Naive thymus-derived CD4-positive, alpha-beta T cell (primary cell): ENCODE measurements at places on chromosomes 3 and 15.

DNA sequence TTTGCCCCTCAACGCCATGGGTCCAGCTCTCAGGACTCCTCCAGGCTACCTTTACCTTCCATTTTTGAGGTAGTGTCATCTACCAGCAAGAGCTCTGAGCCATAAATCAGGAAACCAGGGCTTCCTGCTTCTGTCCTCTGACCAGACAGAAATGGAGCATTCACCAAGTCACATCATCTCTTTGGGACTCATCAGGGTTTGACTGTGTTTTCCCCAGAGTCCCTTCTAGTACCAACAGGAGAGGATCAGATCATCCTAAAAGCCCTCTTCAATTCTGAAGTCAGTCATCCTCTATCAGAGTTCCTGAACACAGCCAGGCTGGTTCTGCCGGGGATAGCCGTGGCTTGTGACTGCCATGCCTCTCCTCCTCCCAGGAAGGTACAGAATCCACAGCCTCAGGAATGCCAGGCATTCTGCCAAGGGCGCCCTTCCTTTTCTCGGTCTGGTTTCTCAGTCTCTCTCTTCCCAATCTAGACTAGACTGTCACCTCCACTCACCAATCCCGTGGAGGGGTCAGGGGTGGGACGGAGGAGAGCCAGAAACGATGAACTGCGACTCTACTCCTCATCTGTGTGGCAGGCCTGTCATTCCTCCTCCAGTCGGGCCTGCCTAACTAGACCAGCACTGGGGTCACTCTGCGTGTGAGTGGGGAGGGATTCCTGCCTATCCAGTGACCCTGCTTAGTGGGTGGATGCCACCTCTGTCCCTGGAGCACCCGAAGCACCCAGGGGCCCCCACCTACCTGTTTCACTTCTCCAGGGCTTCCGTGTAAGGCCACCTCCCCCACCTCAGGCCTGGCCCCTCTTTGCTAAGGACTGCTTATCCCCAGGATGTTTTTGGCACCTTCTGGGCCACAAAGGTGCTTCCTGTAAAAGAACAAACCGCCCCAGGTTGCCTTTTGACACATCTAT is 30.9 kb downstream of the CCNL1 start:
- H3K27ac ChIP-seq: peak overlapping the region; percentile 80
- peaks cover 44% of the 10 kb centered on the region for H3K4me1 ChIP-seq

DNA sequence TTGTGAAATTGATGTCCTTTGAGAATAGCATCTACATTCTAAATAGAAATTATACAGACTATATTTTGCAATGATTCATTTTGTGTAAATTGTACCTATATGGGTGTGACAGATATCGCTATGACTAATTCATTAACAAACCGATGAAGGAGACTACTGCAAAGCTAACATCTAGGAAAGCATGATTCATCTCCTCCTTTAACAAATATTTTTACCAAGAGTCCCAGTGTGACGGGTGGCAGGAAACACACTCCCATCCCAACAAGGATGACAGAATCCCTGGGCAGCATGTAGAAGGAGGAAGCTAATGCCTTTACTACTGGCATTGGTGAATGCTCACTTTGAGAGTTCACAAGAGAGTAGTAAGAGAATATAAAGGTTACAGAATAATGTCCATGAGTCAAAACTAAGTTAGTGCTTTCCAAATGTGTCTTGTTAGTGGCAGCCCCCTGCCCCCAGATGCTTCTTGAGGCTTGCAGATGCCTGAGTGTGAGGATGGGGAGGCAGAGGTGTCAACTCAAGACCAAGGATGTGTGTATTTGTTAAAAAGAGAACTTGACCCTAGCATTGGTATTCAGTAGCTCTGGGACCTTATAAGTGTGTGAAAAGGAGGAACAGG is 180.6 kb downstream of the FMN1 start:
- no peaks in the 10 kb centered on the region for H3K4me1 ChIP-seq
- H3K27me3 ChIP-seq: no peaks in the 10 kb centered on the region
- no peaks in the 10 kb centered on the region for H3K36me3 ChIP-seq
- H3K27ac ChIP-seq: no peak overlapping the region
- H3K4me3 ChIP-seq: no peak overlapping the region

DNA sequence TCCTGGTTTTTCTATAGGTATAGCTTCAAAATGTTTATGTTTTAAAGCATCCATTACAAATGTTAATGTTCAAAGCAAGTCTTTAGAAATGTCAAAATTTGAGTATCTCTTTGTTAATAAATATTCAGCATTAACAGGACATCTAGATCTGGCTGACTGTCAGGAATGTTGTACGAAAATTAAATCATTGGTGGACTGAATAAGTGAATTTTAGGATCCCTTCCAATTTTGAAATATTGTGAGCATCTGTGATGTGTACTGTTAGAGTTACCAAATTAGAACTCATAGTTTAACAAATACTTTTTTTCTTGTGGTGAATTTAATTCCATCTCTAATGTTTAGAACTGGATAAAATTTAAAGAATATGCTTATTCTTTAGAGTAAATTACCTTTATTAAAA is 30.1 kb upstream of the CFAP20DC start:
- H3K4me3 ChIP-seq: no peak overlapping the region
- H3K27me3 ChIP-seq: no peaks in the 10 kb centered on the region
- no peak for DNase-seq
- no peak overlapping the region for H3K27ac ChIP-seq
- no peaks in the 10 kb centered on the region for H3K36me3 ChIP-seq
- H3K4me1 ChIP-seq: no peaks in the 10 kb centered on the region

- no peak overlapping the region for H3K27ac ChIP-seq
- no peak overlapping the region for H3K4me3 ChIP-seq
- DNase-seq: no peak
- no peaks in the 10 kb centered on the region for H3K36me3 ChIP-seq
- no peaks in the 10 kb centered on the region for H3K27me3 ChIP-seq
These were observed 185.8 kb upstream of the UBE2E1 start for GRCh38 chr3:23619705-23620637.

- peaks cover 38% of the 10 kb centered on the region for H3K4me1 ChIP-seq
- no peaks in the 10 kb centered on the region for H3K27me3 ChIP-seq
- DNase-seq: no peak
- H3K27ac ChIP-seq: no peak overlapping the region
- H3K36me3 ChIP-seq: no peaks in the 10 kb centered on the region
These were observed 23.3 kb downstream of the CCDC13 start for GRCh38 chr3:42749753-42750231.

DNA sequence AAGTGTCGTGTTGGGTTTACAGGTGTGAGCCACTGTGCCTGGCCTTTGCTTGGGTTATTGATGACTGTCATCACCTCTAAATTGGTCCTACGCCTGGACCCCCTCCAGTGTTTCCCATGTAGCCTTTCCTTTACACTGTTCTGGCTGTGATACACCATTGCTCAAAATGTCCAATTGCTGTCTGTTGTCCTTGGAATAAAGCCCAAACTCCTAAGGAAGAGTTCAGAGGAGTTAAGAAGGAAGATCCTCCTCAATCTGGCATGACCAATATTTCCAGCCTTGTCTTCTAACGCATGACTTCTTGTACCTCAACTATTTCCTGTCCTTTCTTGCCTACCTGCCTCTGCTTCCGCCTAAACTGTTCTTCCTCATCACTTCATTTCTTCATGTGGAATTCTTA is 113.1 kb downstream of the POLR2M start:
- no peaks in the 10 kb centered on the region for H3K4me1 ChIP-seq
- H3K36me3 ChIP-seq: no peaks in the 10 kb centered on the region
- H3K4me3 ChIP-seq: no peak overlapping the region
- no peak for DNase-seq
- no peak overlapping the region for H3K27ac ChIP-seq

GRCh38 chr15:81373775-81374395 is at the start of gene TMC3:
Gene TMC3 (minus strand): TSS chr15:81374213. CDS start chr15:81374077, 136 bp downstream.
- H3K27ac ChIP-seq: no peak within 1 kb of the TSS
- no peak within 1 kb of the TSS for H3K4me3 ChIP-seq
- no peaks in the 10 kb centered on the region for H3K4me1 ChIP-seq
- H3K36me3 ChIP-seq: no peaks in the 10 kb centered on the region
- DNase-seq: no peak

DNA sequence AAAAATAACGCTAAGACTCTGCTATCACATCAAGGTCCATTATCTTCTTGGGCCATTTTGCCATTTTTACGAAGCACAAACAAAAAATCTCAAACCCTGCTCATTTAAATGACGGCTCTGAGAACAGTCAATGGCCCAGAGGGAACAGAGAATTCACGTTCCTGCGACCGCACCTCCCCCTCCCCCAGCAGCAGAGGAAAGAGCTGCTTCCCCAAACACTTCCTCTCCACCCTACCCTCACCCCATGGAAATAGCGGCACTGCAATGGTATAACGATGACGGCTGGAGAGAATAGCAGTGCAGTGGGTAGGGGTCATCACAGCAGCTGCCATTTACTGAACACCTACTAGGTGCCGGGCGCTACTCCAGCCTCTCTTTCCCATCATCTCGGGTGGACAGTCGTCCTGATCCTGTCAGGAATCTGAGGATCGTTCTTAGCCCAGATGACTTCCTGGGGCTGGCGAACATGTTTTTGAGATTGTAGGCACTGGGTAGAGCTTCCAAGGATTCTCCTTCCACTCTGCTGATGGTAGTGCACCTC is 113.3 kb downstream of the IQSEC1 start:
- DNase-seq: no peak
- H3K4me3 ChIP-seq: no peak overlapping the region
- no peaks in the 10 kb centered on the region for H3K27me3 ChIP-seq
- peaks cover 8% of the 10 kb centered on the region for H3K36me3 ChIP-seq

GRCh38 chr3:62277450-62277849 is 95.9 kb downstream of the FEZF2 start:
- H3K27ac ChIP-seq: no peak overlapping the region
- H3K4me1 ChIP-seq: no peaks in the 10 kb centered on the region
- no peak overlapping the region for H3K4me3 ChIP-seq
- no peaks in the 10 kb centered on the region for H3K36me3 ChIP-seq
- H3K27me3 ChIP-seq: no peaks in the 10 kb centered on the region

DNA sequence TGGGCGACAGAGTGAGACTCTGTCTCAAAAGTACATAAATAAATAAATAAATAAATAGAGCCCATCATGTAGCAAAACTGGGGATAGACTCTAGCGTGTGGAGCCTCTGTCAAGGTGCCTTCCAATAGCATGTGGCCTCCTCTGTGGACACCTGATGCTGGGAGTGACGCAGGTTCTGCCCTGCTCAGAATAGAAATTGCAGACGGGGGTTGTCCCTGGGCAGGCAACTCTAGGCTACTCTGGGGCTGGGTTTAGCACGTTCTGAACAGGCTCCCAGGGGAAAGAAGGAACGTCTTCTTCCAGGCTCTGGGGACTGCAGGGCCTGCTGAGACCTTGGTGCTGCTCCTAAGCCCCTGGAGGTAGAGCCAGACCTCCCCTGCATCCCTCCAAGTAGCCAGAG is 65.3 kb downstream of the EPHB3 start:
- no peak overlapping the region for H3K4me3 ChIP-seq
- no peaks in the 10 kb centered on the region for H3K27me3 ChIP-seq
- no peak for DNase-seq

GRCh38 chr3:141530415-141530768 is 43.6 kb downstream of the RASA2 start:
- H3K4me1 ChIP-seq: peaks cover 22% of the 10 kb centered on the region
- H3K27me3 ChIP-seq: no peaks in the 10 kb centered on the region
- H3K4me3 ChIP-seq: peak overlapping the region; percentile 4
- DNase-seq: no peak
- H3K36me3 ChIP-seq: no peaks in the 10 kb centered on the region
- H3K27ac ChIP-seq: peak overlapping the region; percentile 62

- DNase-seq: no peak
- H3K4me1 ChIP-seq: no peaks in the 10 kb centered on the region
- no peak overlapping the region for H3K4me3 ChIP-seq
- no peaks in the 10 kb centered on the region for H3K36me3 ChIP-seq
These were observed 113.8 kb upstream of the MEF2A start for GRCh38 chr15:99452010-99452409.

DNA sequence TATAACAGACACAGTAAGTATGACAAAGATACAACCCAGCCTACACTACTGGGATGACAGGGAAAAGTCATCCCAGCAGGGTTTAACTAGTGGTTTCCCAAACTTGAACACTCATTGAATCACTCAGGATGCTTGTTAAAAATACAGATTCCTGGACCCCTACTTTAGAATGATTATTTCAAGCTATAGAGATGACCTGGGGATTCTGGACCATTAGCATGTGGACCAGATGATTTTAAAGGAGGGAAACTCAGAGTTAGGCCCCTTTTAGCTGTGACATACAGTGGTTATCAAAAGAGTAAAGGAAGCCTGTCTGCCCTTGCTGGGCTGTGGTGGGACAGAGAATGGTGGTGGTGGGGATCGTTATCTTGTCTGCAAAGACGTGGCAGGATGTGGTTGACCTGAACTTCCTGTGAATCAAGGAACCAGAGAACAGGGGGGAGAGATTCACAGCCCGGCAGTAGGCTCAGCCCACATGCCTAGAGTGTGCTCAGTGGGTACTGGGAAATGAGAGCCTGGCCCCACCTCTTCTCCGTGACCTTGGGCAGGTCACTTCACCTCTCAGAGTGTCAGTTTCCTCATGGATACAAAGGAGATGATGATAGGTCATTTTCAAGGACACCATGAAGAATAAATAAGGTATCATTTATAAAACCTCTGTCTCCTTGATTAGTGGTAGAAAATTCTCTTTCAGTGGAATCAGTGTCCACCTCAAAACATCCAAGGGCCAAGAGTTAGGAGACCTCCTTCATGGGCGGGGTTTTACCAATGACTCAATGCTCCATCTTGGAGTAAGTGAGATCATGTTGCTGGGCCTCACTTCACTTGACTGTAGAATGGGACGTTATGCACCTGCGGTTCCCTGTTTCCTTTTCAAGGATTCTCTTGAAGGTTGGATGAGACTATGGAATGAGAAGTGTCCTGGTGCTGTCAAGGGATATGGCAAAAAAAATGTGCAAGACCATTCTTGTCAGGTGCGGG is 306.5 kb downstream of the RPLP1 start:
- peak overlapping the region; percentile 28 for H3K4me3 ChIP-seq
- peak; percentile 94 for DNase-seq
- no peak overlapping the region for H3K27ac ChIP-seq
- H3K36me3 ChIP-seq: no peaks in the 10 kb centered on the region
- H3K4me1 ChIP-seq: peaks cover 75% of the 10 kb centered on the region

GRCh38 chr3:188649521-188649920 is 495.6 kb downstream of the LPP start:
- no peak overlapping the region for H3K4me3 ChIP-seq
- no peaks in the 10 kb centered on the region for H3K36me3 ChIP-seq
- no peak for DNase-seq
- no peak overlapping the region for H3K27ac ChIP-seq
- no peaks in the 10 kb centered on the region for H3K27me3 ChIP-seq
- H3K4me1 ChIP-seq: no peaks in the 10 kb centered on the region
